ENCODE measurements at places on chromosomes 4 and X.
A peak's percentile ranks its signal among the peaks of the same experiment; 100 is the strongest.

DNA sequence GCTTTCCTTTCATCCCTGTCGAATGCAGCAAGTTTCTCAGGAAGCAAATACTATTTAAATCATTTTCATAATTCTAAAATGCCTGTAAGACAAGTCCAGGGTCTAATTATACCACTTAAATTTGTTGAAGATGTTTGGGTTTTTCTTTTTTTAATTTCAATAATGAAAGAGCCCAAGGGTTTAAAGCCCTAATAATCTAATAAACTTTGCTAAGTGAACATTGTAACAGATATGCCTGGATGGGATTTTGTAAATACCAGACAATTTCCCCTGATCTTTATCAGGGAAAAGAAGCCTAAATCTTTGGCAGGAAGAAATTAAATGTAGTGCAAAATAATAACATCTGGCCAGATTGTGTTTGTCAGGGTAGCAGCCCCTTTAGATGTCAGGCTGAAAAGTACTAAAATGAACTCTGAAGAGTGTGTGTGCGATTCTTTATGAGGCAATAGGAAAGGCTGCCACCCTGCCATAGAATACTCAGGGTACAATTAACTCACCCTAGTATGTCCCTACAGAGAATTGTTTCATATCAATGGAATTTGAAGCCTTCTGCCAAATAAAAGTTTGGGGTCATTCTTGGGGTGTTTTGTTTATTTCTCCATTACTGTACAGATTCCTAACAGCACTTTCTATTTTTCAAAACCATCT is 45.6 kb downstream of the GPC3 start:
- DNase-seq, result no peak

DNA sequence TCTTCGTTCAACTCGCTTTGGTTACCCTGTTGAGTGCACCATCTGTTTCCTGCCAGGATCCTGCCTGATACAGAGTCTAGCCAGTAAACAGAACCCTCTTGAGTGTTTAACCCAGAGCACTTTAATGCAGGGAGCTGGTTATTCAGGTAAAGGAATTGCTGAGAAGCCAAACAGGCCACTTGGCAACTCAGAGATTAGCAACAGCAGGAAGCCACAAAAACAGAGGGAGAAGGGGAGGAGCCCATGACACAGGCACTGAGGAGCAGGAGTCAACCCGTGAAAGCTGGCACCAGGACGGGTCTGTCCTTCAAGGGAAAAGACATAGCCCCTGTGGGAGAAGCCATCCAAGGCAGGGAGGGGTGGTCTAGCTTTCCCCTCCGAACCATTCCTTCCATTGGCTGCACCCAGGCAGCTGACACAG is 641.4 kb downstream of the ZNF674 start:
- DNase-seq, result no peak

- DNase-seq, result peak; percentile 16
These were observed 11.6 kb upstream of the TMEM128 start for GRCh38 chr4:4259484-4260100.

DNA sequence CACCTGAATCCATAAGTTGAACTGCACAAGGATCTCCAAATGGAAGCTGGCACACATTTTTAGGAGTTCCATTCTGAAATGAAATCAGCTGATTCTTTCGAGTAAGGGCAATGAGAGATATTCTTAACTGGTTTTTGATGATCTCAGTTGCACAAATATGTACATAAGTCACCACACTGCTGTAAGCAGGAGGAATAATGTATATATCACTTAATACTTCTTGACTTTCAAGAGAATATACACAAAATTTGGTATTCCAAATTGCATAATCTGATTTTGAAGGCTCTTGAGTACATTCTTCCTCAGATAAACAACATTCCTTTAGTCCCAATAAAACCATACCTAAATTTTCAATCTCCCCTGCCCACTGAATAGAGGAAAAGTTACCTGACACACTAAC is 8.2 kb downstream of the FANCB start:
- no peak for DNase-seq

DNA sequence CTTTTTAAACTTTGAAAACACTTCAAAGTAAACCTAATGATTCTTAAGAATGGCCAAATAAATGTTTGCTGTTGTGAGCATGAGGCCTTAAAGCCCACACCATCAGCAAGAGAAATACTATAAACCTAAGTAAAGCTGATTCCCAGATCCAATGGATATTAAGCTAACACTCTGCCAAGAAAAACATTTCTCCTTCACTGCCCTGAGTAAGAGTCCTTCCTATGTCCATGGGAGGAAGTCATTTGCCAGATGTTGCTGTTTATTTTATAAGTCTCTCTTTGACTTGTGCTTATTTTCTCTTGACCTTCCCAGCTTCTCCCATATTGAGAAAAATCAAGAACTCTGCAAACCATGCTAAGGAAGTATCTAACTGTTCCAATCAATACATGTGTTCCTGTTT is 154.3 kb upstream of the EDNRA start:
- DNase-seq, result no peak

GRCh38 chr4:184983672-184984356 is 34.5 kb upstream of the HELT start:
- DNase-seq, result peak; percentile 35

- peak; percentile 79 for DNase-seq
These were observed at the start of the genes PQBP1 and TIMM17B for GRCh38 chrX:48897625-48898306. TSS of gene PQBP1 (plus strand) at chrX:48897930. CDS start at chrX:48898510, 580 bp downstream. TSS of gene TIMM17B (minus strand) at chrX:48897768. CDS start at chrX:48897749, 19 bp downstream.

GRCh38 chrX:120459309-120459708 is 9.8 kb downstream of the LAMP2 start:
- DNase-seq, result no peak
